NCI-H524 (cell line): ENCODE measurements at places on chromosomes 7 and 10.

- no peak for DNase-seq
Measured at GRCh38 chr10:104809288-104810090, 168.4 kb downstream of the SORCS3 start.

GRCh38 chr10:74164716-74165529 is 13.9 kb downstream of the ADK start:
- DNase-seq = no peak

DNA sequence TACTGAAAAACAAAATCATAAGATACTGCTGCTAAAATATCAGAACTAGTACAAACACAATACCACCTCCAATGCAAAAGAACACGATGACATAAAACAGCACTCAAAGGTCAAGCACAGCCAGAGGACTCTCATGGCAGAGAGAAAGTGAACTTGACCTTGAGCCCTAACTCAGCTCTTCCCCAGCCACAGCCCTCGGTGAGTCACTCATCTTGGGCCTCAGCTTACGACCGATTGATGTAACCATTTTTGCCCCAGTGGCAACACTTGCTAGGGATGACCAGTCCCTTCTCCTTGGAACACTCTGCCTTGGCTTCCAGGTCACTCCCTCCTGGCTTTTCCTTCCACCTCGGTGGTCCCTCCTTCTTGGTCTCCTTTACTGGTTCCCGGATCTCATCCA is 77.8 kb downstream of the JAZF1 start:
- no peak for DNase-seq

DNA sequence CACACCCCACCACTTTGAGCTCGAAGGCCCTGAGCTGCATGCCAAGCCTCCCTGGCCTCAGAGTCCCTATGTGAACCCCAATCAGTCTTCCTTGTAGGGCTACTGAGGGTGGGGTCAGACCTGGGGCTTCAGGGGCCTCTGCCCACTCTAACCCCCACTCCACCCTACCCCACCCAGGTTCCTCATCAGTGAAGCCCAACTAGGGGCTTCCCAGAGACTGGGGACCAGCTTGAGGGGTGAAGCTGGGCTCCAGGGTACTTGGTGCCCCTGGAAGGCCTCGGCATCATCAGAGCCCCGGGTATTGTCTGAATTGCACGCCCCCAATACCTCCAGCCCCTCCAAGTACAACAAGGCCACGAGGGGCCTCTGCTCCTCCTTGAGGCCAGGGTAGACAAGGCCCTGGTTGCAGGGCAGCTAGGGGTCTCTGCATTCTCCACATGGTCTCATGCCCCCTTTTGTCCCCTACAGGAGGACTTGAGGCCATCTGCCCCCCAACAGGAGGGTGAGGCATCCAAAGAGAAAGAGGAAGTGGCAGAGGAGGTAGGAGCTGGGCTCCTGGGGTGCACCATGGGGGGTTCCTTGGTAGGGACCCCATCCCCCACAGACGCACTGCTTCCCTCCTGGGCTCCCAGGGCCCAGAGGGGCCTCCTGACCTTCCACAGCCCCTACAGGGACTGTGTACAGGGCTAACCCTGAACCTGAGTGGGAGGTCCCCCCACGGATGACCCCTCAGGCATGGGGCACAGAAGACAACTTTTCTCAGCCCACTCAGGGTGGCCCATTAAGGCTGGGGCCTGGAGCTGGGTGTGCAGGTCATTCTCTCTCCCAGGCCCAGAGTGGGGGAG is 4.0 kb downstream of the SNCG start:
- no peak for DNase-seq

- no peak for DNase-seq
Measured at GRCh38 chr7:69612981-69613380, 14.7 kb downstream of the AUTS2 start.

DNA sequence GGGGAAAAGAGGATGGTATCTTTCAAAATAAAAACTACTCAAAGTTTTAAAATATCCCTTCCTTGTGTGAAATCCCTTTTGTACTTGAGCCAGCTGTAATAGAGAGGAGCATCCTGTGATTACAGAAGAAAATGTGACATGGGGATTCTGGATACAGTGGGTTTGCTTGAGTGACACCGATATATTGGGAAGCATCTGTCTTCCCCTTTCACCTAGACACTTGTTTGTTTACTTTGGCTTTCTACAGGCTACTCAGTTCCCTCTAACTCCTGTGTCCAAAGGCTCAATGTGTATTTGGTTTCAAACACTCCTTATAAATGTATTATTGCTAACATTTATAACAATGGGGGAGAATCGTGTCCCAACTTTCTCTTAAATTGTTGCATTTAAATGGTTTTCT is 24.4 kb downstream of the CPED1 start:
- DNase-seq = no peak

DNA sequence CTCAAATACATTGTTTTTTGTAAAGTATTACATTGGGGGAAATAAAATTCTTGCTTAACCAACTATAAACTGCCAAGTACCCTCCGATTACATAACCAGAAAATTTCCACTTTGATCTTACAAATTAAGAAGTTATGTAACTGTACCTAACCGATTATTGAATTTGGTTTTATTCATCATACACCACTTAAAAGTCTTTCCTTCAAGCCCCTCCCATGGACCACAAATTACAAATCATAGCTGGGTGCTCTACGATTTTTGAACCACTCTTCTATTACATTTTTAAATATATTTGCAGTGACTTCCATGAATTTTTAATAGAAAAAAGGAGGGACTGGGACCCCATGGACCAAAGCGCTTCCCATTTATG is 630 bp downstream of the ZNF680 start:
- DNase-seq = no peak

DNA sequence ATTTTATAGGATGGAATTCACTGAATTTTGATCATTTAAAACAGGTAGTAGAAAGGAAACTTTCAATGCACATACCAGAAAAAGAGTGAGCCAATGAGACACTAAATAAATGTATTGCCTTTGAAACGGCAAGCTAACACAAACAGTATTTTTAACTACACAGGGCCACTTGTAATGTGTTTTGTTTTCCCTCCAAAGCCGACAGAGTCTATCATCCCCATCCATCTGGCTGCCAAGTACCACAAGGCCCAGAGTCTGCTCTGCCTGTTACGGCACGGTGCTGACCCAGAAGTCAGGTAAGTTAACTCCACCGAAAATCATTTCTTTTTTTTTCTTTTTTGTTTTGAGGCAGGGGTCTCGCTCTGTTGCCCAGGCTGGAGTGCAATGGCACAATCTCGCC is 1.5 kb downstream of the ANKRD61 start:
- DNase-seq = no peak

GRCh38 chr10:101778781-101779543 is 3.0 kb upstream of the FGF8 start:
- no peak for DNase-seq

GRCh38 chr7:116465125-116465524 is 34.4 kb upstream of the CAV2 start:
- no peak for DNase-seq

- no peak for DNase-seq
Measured at GRCh38 chr7:133330085-133330484, 77.2 kb downstream of the EXOC4 start.

DNA sequence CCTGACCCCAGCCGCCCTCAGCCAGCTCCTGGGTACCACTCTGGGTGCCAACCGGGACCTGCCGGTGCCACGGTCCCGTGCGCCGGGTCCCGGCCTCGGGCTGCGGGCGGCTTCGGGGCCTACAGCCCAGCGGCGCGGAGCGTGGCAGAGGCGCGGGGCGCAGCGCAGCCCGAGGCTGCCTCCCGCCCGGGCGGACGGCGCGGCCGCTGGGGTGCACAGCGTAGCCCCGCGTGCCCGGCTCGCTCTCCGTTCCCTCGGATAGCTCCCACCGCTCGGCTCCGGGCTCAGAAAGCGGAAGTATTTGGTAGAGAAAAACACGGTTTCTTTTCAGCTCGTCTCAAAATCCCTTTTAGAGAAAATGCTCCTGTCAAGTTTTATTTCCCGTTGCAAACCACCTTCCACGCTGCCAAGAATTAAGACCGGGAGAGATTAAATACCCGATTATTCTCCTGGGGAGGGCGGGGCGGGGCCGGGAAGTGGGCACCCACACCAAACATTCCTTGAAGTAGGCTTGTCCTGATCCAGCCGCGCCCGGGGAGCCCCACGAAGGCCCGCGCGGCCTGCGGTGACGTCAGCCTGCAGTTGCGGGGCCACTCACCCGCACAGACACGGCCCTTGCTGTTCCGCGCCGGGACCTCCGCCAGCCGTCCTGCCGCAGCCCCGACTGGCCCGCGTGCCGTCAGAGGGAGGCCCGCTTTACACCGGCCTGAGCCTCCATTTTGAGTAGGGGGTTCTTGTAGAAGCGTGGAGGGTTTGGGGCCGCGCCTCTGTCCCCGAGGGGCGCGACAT is 7.2 kb downstream of the HOXA13 start:
- no peak for DNase-seq

DNA sequence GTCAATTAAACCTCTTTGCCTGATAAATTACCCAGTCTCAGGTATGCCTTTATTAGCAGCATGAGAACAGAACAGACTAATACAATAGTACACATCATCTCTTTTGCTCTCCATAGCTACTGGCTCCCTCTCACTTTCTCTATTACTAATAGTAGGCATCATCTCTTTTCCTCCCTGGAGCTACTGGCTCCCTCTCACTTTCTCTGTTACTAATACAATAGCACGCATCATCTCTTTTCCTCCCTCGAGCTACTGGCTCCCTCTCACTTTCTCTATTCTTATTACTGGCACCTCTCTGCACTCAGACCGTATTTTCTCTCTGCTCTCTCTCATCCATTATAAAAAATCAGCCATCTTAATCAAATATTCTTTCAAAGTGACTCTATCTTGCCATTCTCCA is 37.1 kb downstream of the SLC25A13 start:
- DNase-seq = no peak

GRCh38 chr7:76091506-76091905 is 43.6 kb downstream of the MDH2 start:
- no peak for DNase-seq

GRCh38 chr7:158125091-158125490 is 462.5 kb downstream of the PTPRN2 start:
- no peak for DNase-seq

DNA sequence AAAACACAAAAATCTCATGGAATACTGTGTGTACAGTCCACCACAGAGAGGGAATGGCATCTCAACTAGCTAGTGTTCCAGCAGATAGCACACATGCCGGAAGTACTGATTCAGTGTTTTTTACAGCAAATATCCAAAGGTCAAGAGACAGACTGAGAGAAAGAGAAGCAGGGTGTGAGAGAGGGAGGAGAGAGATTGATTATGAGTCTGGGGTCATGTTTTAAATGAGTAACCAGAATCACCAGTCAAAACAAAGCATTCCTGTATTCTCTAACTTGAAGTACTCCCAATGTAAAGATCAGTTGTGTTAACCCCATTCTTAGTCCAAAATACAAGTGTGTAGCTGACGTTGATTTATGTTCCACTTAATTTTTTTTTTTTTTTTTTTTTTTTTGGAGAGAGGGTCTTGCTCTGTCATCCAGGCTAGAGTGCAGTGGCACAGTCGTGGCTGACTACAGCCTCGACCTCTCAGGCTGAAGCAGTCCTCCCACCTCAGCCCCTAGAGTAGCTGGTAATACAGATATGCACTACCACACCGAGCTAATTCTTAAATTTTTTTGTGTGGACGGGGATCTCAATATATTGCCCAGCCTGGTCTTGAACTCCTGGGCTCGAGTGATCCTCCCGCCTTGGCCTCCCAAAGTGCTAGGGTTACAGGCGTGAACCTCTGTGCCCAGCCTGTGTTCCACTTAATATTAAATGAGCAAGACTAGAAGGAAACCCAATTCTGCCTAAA is 114.2 kb downstream of the TAF3 start:
- DNase-seq = no peak

GRCh38 chr7:15626041-15626440 is 60.4 kb downstream of the MEOX2 start:
- DNase-seq = no peak

GRCh38 chr10:96740579-96741281 is 20.4 kb upstream of the PIK3AP1 start:
- no peak for DNase-seq

- no peak for DNase-seq
Measured at GRCh38 chr7:29319719-29320521, 125.3 kb downstream of the CHN2 start.

DNA sequence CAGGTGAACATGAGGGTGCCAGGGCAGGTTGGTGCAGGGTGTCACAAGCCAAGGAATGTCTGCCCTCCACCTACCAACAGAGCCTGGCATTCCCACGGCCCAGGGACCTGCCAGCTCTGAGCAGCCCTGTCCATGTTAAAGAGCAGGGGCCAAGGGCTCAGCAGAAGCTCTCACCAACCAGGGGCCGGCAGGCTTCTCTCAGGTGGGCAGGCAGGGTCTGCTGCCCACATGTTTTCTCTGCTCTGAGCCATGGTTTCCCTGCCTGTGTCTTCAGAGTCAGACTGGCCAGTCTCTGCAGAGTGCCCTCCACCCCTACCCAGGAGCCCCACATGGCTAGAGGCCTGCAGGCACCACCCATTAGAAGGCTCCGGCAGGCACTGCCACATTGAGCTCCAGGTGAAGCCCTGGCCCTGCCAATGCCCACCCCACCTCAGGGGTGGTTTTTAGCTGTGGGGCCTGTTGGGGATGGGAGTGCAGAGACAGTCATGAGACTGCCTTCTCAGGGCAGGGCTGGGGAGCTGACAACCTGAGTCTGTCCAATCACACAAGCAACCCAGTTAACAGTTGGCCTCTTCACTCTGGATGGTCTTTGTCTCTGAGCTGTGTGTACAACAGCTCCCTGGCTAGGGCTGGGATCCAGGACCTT is 135.9 kb downstream of the ARHGAP22 start:
- DNase-seq = no peak

DNA sequence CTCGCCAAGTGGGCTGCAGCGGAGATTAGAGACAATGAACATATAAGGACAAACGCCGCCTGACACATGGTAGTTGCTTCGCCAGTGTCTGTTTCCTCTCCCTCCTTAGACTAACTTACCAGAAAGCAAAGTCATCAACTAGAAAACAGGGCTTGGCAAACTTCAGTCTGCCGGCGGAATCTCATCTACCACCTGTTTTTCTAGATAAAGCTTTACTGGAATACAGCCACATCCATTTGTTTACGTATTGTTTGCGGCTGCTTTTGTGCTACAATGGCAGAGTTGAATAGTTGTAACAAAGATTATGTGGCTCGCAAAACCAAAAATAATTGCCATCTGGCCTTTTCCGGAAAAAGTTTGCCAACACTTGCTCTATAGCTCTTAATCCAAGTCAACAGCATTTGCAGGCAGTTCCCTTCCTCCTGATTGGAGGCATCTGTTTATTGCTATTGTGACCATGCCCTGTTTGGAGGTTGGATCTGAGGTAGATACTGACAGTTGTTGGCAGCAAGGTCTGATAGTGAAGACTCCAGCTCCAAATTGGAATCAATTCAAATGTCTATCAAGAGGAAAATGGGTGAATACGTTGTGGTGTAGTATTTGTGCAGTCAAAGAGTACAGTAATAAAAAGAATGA is 260.6 kb downstream of the POU6F2 start:
- no peak for DNase-seq

DNA sequence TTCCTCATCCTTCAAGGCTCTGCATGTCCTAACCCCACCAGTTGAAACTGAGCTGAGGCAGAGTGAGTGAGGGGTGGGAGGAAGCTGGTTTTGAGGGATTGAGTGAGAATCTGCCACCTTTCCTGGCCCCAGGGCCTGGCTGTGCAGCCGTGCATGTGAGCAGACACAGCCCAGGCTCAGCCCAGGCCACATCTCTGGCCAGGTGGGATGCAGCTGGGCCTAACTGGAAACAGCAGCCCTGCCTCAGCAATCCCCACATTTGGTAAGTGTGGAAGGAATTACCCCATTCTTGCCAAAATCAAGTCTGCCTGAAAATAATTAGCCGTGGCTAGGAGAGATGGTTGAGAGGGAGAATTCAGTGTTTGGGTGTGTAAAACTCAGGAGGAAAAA is 116.6 kb downstream of the NEURL1 start:
- no peak for DNase-seq

- no peak for DNase-seq
Measured at GRCh38 chr10:6174201-6174874, 28.4 kb upstream of the PFKFB3 start.
